Activated CD4-positive, alpha-beta T cell treated with anti-CD3 and anti-CD28 coated beads, Interleukin-2, amount 10 ng/mL, durations not matched to agents 7 days and 5 days (primary cell): ENCODE measurements at places on chromosomes 2 and 18. TPM values are rescaled to one million over a fixed set of nuclear protein-coding genes. Genes with fewer than 3 reads are reported as not detected.

DNA sequence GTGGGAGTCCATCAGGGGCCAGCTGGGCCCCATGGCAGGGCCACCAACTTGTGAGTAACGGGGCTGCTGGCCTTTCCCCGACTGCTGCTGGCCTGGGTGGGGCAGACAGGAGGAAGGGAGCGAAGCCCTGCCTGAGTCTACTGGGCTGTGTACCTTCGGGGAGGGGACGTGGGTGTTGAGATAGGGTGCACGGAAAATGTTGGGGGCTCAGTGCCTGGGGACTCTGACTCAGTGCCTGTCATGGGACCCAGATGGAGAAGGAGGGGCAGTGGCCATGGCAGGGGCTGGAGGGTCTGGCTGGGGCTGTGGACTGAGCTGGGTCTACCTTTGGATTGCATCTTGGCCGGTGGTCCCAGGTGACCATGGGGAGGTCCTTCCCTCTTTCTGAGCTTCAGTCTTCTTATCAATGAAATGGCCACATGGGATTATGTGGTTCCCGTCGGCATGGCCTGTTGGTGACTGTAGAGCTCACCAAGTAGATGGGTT is 4.0 kb downstream of the SLC4A3 start:
- no peak for DNase-seq

- no peak for DNase-seq
Measured at GRCh38 chr2:190468814-190469569, 60.8 kb downstream of the MFSD6 start.

DNA sequence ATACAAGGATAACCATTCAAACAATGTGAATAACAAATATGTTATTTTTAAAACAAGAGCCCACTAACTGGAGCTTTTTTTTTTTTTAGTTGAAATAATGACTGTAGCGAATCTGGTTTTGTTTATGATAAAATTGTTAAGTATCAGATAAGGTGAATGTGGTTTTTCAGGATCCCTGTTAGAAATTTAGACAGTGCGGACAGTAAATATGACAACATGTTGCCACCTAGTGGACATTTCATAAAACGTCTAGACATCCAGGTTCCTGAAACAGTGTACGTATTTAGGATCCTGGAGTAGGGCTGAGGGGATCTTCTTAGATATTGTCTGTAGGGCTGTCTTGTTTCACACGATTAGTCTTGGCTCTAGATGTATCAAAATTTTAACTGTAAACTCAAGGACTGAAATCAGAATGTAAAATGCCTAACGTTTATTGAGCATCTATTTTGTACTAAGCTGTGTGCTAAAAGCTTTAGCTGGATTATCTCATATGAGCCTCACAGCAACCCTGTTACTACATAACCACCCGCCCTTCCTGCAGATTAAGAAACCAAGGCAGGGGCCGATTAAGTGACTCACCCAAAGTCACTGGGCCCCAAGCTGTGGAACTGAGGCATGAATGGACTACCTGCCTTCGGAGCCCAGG is 23.9 kb upstream of the CCDC68 start:
- peak; percentile 23 for DNase-seq

DNA sequence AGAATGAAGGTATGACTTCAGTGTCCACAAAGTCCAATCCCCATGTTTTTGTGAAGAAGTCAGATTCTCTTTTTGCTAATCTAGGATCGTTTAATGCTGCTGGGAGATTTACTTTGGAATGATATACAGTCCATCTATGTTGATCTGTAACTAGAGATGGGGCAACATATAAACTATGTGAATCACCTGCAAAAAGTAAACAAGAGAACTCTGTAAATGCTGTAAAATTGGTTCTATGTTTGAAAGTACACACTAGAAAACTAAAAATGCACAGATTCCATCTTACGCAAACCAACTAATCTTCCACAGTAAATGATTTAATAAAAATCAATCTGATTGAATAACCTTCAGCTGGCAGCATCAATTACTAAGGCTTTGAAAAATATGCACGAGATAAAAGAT is 37.5 kb downstream of the VPS54 start:
- no peak for DNase-seq

DNA sequence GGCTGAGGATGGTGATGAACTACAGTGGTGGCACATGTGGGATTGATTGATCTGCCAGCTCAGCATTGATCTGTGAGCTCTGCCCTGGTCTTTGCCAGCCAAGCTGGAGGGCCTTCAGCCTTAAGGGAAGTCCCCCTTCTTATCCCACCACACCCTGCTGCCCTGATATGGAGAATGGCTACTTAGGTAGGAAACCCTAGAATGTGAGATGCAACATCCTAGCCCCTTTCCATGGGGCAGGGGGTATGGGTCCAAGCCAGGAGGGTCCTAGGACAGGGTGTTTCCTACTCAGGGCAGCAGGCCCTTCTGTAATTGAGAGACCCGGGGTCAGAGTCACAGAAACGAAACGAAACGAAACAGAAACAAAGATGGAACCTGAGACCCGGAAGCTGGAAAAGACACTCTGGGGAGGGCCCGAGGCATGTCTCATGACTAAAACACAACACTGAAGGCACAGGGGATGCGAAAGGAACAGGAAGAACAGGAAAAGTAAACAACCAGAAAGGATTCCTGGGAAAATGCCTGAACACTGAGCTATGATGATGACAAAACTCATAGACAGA is 16.9 kb upstream of the SULT1C2 start:
- DNase-seq: no peak

- no peak for DNase-seq
Measured at GRCh38 chr2:125259451-125259850, 1234.4 kb downstream of the CNTNAP5 start.

- DNase-seq: no peak
Measured at GRCh38 chr2:218002143-218002844, 501 bp downstream of the TNS1 start.

DNA sequence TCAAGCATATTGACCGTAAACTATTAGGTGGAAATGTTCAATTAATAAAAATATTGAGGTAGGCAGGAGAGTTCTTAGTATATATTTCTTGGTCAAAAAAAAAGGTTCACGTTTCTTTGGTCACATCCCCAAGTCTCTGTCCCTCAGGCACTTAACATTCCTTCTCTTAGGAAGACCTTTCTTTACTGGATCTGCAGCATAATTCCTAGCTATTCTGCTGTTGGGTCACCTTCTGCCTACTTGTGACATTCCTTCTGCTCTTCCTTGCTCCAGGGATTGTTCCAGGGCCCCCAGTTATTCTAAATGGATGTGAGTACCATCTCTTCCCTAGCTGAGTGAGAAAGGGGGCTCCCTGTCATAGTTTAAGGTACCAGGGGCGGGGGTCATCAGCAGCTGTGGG is 4.2 kb downstream of the UGP2 start:
- DNase-seq: no peak

DNA sequence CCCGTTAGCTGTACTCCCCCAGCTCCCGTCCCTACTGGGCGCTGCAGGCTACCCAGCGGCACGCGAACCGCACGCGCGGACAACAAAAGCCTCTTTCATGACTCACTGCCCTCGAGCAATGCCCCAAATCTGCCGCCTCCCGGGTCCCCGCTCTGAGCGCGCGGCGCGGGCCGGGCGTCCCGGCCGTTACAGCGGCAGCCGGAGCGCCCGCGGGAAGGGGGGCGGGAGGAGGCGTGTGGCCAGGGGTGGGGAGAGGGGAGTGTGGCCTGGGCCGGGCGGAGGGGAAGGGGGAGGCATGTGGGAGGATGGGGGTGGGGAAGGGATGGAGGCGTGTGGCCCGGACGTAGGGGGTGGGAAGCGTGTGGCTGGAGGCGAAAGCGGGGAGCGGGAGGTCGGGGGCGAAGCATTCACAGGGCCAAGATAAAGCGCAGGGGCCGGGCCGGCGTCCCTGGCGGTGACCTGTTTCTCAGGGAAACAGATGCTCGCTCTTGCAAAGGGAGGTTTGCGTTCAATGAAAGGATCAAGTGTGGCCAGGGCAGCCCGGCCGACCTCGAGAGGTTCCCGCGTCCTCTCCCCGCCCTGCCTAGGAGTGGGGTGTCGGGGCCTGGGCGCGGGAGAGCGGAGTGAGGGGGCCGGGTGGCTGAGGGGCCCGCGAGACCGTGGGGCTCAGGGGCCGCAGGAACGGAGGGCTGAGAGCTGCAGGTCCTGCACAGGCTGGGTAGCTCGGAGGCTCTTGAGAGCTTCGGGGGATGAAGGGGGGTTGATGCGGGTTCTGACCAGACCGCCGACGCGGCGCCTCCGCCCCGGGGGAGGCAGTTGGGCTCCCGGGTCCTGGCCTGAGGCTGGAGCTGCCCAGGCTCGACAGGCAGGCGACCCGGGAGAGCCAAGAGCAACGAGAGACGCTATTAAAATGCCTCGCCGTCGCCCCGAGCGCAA is 3.5 kb upstream of the NEUROD1 start:
- no peak for DNase-seq

- DNase-seq: no peak
Measured at GRCh38 chr2:191818725-191819350, 28.1 kb downstream of the CAVIN2 start.

- no peak for DNase-seq
Measured at GRCh38 chr2:29113891-29114321, 1.3 kb upstream of the CLIP4 start.

DNA sequence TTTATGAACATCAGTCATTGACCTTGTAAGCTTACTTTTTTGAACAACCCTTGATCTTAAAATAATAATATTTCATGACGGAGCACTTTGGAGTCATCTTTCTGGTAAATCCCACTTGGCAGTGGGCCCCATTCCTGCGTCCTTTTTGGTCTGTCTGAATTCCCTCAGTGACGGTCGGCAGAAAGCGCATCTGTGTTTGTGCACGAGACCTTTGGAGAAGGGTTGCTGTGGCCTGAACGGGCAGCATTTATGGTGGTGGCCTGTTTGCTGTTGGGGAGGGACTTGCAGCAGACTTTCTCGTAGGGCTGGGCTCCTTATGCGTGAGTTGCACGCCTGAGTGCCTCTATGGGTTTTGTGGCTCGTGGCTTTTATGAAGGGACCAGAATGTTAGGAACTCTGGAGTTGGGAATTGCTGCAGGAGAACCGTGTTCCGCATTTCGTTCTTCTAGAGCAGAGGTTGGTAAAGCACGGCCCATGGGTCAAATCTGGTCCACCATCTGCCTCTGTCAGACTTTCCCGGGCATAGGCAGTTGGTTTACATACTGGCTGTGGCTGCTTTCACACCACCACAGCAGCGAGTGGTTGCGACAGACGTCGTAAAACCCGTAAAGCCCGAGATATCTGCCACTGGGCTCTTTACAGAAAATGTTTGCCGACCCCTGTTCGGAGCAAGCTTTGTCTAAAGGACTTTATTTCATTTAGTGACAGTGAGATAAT is 30.8 kb downstream of the LPIN1 start:
- DNase-seq: no peak

DNA sequence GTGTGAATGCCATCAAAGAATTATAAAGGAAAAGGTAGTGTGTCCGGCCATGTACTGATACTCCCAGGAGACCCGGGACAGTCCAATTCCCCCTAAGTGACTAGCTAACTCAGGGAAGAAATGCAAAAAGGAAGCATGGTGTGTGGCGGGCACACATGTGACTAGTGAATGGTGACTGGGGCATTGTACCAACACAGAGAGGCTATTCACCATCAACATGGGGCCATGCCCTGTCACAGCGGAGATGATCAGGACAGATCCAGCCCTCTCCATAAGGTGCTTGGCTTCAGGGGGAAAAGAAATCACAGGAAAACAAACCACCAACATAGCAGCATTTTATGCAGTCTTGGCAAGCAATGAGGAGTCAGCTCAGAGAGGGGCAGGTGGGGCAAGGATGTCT is 34.3 kb downstream of the FAM168B start:
- DNase-seq: no peak

DNA sequence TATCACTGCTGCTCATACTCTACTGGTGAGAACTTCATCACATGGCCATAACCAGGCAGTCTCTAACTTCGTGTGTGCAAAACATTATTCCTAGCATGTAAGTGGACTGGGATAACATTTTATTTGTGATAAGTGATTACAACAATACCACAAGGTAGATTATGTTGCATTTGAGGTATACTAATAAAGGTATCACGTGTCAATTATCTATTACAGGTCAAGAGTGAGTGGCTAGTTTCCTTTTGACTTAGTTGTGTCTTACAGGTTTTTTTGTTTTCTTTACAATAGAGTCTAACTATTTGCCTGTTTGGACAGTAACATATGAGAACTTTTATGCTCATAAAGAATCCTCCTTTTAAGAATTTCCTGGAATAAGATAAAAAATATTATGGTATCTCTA is 67.2 kb upstream of the DSC1 start:
- no peak for DNase-seq

GRCh38 chr2:39737661-39738060 is 41.4 kb downstream of the THUMPD2 start:
- no peak for DNase-seq

DNA sequence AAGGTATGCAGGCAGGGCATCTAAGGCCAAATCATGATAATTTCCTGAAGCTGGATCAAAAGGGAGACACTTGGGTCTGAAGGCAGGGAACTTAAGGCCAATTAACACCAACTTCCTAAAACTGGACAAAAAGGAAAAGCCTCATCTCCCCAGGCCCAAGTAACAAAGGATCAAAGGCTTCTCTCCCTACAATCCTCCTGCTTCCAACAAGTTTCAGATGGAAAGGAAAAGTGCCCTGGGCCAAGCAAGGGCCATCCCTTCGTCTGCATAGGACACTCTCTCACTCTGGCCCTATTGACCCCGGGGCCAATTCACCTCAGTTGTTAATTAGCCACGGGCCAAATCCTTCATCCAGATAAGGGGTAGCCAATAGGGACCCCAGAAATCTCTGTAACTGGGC is 1335.8 kb upstream of the CDH2 start:
- DNase-seq: no peak

- DNase-seq: no peak
Measured at GRCh38 chr2:173690349-173690748, 274.8 kb downstream of the SP3 start.

DNA sequence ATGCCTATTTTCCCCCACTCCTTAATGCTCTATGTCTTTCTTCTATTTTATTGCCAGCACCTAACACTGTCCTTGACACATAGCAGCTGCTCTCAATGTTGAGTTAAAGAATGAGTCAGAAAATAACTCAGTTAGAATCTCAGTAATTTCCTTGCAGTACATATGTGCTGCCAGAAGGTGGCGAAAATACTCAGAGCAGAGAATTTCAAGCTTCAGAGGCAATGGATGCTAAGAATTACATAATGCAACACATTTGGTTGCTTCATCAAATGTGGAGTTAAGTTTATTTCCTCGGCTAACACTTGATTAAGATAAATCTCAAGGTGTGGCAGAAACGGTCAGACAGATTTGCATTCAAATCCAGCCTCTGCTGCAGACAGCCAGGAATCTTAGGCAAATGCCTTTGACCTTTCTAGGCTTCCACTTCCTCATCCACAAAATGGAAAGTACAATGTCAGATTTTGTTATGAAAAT is 105.6 kb downstream of the VSNL1 start:
- peak; percentile 61 for DNase-seq

GRCh38 chr2:179180242-179180641 is 84.4 kb downstream of the SESTD1 start:
- no peak for DNase-seq

GRCh38 chr2:219634951-219635751 is 7.7 kb downstream of the SLC4A3 start:
- DNase-seq: no peak

RTN4 gene
- 77.1 TPM for total RNA-seq

TMEM214 gene
- 73.2 TPM for total RNA-seq

PCBP1 gene
- 527 TPM for total RNA-seq

HRH4 gene
- total RNA-seq: 0.21 TPM

EFHD1 gene
- total RNA-seq: 0.32 TPM

FAM237A gene
- not detected for total RNA-seq
